ENCODE measurements at places on chromosomes 5 and 9.

GRCh38 chr9:137017791-137018497 is 10.1 kb downstream of the ABCA2 start:
- DNase-seq = no peak

DNA sequence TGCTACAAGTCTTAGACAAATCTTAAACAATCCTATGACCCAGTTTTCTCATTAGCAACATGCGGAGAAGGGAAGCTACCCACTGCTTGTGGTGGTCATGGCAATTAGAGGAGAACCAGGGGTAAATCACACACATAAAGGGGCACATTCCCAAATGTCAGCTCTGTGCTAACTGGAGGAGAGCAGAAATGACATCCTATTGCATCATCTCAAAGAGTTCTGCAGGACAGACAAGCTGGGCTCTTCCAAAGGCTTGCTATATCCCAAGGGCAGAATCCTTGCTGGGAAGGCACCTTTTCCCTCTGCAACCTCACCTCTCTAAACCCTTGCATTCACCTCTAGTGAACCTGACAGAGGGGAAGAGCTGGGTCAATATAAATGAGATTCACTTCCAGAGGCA is 17.0 kb upstream of the WWC1 start:
- DNase-seq = no peak

DNA sequence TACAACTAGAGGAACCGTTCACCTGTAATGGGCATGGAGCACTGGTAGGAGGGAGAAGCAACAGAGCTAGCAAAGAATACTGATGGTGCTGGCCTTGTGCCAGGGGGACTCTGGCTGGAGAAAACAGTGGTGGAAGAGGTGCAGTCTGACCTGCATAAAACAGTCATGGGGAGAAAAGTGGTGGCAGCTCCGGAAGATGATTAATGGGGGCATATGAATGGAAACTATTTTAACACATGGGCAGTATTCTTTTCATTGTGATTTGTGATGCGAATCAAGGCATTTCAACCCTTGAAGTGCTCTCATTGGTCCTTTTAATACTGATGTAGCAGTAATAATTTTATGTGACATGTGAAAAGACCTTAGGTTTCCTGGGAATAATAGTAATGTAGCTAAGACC is 219.6 kb downstream of the ADAMTS6 start:
- no peak for DNase-seq

DNA sequence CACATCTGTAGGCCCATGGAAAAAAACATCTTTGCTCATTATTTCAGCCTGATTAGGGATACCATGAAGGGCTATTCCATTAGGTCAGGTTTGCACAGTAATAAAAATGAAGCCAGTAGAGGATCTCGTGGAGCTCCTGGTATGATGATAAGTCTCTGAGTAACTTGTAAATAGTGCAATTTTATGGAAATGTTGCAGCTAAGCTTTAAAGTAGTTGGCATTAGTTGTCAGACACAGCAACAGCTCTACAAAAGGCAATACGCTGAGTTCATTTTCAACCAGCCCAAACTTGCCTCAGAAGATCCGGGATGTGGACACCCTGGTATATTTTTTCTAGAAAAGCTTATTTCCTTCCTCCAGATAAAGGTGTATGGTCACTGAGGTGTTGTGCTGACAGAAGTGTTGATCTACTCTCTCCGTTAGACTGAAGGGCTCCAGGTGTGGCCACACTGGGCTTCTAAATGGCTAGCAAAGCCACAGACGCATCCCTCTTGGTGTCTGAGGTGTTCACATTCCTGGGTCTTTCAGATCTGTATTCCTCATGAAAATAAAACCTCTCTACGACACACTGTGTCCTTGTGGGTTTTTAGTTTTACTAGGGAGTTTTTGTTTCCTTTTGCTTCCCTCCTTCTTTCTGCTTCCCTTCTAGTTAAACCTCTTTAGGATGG is 141.6 kb downstream of the GHR start:
- DNase-seq = no peak

DNA sequence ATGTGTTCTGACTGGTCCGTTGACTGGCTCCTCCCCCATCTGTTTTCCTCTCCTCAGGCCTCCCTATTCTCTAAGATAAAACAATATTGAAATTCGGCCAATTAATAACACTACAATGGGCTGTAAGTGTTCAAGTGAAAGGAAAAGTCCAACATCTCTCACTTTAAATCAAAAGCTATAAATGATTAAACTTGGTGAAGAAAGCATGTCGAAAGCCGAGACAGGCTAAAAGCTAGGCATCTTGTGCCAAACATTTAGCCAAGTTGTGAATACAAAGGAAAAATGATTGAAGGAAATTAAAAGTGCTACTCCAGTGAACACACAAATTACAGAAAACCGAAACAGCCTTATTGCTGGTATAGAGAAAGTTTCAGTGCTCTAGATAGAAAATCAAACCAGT is 310.6 kb downstream of the SPOCK1 start:
- no peak for DNase-seq

DNA sequence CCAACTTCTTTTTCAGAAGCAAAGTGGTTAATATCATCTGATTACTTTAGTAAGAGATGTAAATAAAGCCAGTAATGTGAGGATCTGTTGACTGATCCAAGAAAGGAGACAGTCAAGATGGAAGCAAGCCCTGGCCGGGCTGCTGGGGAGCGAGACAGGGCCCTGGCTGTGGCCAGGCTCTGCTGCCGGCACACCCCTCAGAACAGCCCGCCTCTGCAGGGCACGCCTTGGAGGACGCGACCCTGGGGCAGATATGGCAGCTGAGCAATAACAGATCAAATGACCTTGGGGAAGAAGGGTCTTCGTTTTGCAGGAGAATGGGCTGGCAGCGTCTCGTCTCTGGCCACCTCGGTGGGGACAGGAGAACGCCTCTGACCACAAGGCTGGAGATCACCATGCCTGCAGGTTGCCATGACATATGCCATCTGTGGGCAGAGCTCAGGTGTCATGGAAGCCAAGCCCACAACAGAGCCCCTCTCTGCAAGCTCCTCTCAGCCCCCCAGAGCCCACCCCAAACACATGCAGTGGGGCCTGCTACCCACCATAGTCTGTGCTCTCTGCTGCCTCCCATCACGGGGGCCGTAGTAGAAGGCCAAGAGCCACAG is 206.5 kb downstream of the FANCC start:
- no peak for DNase-seq

DNA sequence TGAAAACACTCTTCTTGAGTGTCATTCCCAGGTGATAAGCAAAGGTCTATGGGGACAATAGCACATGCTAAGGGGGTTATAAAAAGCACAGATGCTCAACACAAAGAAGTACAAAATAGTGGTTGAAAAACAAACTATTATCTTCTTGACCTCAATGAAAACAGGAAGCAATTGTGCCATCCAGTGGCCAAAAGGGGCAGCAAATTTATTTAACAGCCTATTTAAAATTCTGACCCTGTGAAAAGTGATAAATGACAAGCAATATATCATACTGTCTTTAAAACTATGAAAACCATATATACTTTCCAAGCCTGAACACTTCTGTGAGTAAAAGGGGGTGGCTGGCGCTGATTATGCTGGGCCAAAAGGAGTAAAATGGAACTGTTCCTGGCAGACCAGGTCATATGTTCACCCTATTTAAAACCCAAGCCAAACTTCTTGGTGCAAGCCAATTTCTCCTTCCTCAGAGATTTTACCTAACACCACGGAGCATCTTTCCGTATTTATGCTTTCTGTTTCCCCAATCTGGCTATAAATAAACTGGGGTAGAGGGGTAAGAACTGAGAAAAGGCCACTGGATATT is 29.7 kb downstream of the TEX10 start:
- peak; percentile 42 for DNase-seq

DNA sequence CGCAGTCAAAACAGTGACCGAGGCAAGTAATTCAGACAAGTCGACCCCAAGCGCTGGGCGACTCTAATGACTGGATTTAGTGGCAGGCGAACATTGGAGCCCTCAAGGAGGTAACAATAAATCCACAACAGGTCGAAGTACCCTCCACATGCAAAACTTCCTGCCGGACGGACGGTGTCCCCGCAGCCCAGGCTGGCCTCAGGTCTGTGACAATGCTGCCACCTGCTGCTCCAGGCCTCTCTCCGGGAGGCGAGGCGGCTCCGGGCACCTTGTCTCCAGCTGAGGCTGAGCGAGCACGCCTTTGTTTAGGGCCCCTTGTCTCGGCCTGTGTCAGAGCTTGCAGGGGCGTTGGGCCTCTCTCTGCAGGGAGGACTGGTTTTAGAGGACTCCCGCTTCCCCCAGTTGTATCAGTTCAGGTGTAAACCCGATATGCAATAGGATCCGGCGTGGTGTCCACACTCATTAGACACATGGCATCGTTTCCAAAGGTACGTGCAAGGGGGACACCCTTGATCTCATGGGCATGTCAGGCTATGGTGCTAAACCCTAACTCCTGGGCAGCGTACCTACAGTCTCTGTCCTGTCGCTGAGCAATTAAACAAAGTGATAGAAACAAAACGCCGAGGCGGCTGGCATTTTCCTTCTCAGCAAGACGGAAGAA is 628.0 kb upstream of the ADAMTS16 start:
- no peak for DNase-seq

DNA sequence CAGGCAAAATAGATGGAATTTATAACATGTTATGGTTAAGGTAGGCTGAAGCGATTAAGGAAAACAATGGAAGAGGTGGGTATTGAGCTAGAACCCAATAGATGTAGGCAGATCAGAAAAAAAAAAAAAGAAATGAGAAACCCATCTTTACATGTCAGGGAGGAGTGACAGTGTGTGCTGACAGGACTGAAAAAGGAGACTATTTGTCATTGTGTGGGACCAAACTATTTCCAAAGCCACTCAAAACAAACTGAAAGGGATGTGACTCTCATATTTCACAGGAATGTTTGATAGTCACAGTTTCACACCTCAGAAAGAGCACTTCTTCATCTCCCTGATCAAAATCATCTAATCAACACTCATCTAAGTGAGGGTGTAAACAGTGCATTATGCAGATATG is 122.3 kb upstream of the KIF2A start:
- DNase-seq = no peak

DNA sequence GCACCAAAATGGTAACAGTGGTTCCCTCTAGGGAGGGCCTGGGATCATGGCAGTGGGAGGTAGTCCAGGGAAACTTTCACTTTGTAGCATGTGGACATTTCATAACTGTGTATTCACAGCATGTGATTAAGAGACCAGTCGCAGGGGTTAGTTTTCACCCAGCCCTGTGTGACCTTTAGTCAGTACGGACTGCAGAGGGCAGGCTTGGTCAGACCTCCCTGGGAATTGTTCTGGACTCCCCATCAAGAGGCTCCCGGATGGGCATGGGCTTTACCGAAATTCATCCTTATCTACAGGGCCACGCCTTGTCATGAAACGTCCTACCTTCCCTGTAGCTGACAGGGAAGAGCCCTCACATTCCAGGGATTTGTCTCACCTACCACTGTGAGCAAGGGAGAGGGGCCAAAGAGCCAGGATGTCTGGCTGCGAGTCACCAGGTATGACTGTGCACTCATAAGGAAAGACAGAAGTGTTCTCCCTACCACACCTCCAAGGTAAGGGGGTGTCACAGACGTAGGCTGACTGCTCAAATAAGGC is 19.9 kb downstream of the GPX3 start:
- DNase-seq = no peak

GRCh38 chr9:36151316-36152210 is 15.0 kb downstream of the GLIPR2 start:
- peak; percentile 94 for DNase-seq

DNA sequence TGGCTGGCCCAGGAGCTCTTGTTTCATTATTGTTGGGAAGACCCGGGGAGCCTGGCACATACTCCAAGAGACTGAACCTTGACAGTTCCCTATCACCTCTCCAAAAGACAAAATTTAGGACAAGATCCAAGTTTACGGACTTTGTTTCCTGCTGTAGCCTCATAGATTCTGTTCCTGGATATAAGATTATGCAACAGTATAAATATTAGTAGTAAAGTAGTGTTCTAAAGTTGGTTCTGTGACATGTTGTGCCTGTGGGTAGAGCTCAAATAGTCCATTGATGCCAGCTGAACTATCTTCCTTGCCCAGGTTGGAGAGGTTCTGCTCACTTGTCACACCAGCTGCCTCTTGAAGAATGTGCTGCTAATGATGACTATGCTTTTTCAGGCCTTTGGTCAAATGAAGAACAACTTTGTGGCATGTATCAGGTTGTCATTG is 430.2 kb downstream of the DMAC1 start:
- DNase-seq = no peak

DNA sequence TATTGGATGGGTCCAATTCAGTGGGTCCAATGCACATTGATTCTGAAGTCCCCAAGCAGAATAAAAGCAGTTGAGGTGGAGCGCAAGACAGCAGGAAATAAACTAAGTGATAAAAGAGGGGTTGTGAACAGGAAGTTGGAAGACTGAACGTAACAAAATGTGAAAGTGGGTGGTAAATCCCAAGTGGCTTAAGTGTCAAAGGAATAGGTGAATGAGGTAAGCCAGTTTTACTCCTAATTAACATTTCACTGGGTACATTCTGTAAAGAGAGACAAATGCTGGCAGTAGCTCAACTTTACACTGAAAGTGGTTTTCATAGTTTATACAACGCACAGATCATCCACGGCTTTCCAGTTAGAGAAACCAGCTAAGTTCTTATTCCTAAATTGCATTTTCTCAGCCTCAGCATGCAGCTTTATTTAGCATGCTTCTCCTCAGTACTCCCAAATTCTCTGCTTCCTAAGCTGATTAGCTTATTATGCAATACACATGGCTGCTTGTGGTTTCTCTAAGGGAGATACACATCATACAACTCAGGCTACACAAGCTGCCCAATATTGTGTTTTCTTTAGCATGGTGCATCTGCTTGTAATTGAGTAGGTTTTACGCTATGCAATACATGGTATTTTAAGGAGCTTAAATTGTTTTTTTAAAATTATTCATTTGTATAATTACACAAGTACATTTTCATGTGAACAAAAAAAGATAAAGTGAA is 34.2 kb upstream of the HSD17B4 start:
- no peak for DNase-seq

- DNase-seq = no peak
Observed at GRCh38 chr5:53037141-53037859, 48.1 kb downstream of the ITGA2 start.

GRCh38 chr9:118318770-118319431 is 614.7 kb downstream of the TLR4 start:
- no peak for DNase-seq

GRCh38 chr5:95178046-95178651 is 106.7 kb downstream of the MCTP1 start:
- no peak for DNase-seq

DNA sequence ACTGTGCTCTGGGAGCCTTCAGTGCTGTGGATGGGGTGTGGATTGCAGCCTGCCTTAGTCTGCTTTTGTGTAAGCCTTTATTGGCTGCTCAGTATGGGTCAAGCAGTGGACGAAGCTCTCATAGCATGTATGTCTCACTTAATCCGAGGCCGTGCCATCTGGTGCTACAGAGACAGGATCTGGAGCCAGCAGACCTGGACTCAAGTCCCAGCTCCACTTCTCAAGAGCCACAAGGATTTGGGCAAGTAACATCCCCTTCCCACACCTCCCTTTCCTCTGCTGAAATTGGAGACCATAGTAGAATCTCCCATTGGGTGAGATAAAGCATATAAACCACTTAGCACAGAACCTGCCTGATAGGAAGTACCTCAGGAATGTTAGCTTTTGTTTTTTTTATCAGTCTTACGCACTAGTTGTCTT is 23.4 kb upstream of the LECT2 start:
- no peak for DNase-seq
